ENCODE measurements at places on chromosomes 3 and 15. TPM values are rescaled to one million over a fixed set of nuclear protein-coding genes. Genes with fewer than 3 reads are reported as not detected.

The PLEKHO2 gene
- total RNA-seq = 2.0 TPM

The PAQR9 gene
- not detected for total RNA-seq

GRCh38 chr3:33875680-33876079, 77.2 kb downstream of the PDCD6IP start:
- H3K27me3 ChIP-seq = no peaks in the 10 kb centered on the region
- H3K4me1 ChIP-seq = peaks cover 3% of the 10 kb centered on the region
- DNase-seq = no peak
- no peaks in the 10 kb centered on the region for H3K36me3 ChIP-seq

DNA sequence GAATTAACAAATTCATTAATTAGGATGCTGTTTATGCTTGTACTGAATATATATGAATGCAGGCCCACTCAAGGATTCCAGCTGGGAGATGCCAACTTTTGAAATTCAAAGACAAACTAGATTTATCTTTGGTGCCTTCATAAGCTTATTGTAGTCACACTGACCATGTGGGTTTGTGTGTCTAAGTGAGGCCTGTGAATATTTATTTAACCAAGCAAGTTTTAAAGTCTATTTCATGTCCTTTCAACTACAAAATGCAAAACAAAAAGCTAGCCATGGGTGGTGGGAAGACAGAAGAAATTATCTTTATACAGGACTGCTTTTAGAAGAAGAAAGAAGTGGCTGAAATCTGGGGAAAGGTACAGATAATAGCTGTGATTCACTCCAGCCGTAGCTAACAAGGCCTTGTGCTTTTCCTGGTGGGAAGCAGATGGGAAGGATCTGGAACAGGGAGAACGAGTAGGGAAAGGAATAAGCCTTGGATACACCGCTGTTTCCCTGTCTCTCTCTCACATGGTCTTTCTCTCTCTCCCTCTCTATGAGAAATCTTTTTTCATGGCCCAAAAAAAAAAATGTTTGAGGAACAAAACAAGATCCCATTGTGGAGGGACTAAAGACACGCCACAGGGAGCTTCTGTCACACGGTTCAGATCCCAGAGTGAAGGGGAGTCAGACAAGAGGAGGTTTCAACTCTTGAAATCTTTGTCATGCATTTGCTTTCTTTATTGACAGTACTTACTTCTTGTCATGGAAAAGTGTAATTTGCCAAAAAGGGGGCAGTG, 225.5 kb downstream of the RORA start:
- no peaks in the 10 kb centered on the region for H3K36me3 ChIP-seq
- H3K4me3 ChIP-seq = no peak overlapping the region
- DNase-seq = no peak
- H3K4me1 ChIP-seq = peaks cover 3% of the 10 kb centered on the region

DNA sequence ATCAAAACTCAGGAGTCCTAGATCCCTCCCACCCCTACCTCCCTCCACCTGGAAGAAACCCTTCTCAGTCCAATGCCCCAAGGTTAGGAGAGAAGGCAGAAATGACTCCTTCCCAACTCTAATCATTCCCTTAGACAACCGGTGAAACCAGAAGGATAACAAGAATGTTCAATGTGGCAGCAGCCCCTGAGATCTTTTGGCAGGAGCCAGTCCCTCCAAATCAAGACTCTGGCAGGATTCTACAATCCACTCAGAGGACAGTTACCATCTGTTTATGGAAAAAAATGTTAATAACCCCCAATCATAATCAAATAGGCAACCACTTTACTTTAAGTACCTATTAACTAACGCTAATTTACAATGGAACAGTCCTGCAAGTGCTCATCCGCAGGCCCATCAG, 136.5 kb downstream of the NTRK3 start:
- no peaks in the 10 kb centered on the region for H3K27me3 ChIP-seq
- no peaks in the 10 kb centered on the region for H3K4me1 ChIP-seq
- H3K4me3 ChIP-seq = no peak overlapping the region
- DNase-seq = no peak

DNA sequence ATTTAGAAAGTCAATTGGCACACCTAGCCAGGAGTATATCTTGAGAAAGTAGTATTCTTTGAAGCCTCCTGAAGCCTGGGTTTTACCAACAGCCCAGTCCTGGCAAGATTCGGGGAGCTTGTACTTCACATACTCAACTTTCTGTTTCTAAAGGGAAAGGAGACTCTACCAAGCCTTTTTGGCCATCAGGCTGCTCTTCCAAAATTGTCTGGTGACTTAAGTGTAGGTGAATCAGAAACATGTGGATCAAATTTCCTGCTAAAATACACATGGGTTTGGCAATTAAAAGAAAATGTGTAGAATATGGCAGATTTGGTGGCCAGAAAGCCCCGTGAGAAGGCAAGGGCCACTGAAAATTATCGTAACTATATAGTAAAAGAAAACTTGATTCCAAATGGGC, 15.9 kb upstream of the GREM1 start:
- H3K27me3 ChIP-seq = no peaks in the 10 kb centered on the region
- no peaks in the 10 kb centered on the region for H3K36me3 ChIP-seq
- H3K27ac ChIP-seq = no peak overlapping the region
- no peak overlapping the region for H3K4me3 ChIP-seq

The MCTP2 gene
- total RNA-seq = 2.0 TPM

DNA sequence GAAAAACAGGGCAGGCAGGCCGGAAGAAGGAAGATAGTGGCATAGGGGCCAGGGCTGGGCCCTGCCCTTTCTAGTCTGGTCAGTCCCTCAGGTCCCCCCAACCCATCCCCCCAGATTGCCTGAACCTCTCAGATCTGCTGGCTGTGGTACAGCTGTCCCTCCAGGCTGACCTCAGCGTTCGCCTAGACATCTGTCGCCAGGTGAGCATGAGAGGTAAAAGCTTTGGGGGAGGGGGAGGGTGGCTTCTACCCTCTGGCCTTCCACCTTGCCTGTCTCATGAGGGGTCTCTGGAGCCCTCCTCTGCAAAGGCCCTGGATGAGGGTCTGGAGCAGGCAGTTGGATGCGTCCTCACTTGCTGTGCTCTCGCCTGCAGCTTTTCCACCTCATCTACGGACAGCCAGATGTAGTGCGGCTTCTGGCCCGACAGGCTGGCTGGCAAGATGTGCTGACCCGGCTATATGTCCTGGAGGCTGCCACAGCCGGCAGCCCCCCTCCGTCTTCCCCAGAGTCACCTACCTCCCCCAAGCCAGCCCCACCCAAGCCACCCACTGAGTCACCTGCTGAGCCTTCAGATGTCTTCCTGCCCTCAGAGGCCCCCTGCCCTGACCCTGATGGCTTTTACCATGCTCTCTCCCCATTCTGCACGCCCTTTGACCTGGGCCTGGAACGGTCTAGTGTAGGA, 20.2 kb downstream of the NBEAL2 start:
- H3K36me3 ChIP-seq = peaks cover 32% of the 10 kb centered on the region
- no peak for DNase-seq
- no peak overlapping the region for H3K27ac ChIP-seq
- H3K4me3 ChIP-seq = no peak overlapping the region
- no peaks in the 10 kb centered on the region for H3K4me1 ChIP-seq

The CCDC33 gene
- not detected for total RNA-seq

DNA sequence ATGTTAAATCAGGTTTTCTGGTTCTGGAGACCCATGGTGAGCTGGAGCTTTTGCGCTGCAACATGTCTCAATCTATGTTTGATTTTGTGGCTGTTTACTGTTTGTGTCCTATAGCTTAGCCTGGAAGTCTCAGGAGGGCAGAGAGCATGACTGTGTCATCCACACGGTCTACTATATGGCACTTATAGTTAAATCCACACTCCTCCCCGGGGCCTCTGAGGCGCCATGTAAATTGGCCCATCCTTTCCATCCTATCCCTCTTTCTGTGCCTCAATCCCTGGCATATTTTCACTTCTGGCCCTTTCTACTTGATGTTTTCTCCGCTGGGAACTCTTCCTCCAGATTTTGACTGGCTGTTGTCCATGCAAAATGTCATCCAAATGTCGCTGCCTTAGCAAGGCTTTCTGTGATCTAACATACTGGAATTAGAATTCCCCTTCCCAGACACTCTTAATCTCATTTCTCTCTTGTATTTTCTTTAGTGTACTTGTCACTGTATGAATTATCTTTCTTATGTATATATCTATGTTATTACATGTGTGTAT, 560.8 kb upstream of the RGMA start:
- H3K4me3 ChIP-seq = no peak overlapping the region
- no peaks in the 10 kb centered on the region for H3K27me3 ChIP-seq
- no peaks in the 10 kb centered on the region for H3K4me1 ChIP-seq
- H3K36me3 ChIP-seq = no peaks in the 10 kb centered on the region

DNA sequence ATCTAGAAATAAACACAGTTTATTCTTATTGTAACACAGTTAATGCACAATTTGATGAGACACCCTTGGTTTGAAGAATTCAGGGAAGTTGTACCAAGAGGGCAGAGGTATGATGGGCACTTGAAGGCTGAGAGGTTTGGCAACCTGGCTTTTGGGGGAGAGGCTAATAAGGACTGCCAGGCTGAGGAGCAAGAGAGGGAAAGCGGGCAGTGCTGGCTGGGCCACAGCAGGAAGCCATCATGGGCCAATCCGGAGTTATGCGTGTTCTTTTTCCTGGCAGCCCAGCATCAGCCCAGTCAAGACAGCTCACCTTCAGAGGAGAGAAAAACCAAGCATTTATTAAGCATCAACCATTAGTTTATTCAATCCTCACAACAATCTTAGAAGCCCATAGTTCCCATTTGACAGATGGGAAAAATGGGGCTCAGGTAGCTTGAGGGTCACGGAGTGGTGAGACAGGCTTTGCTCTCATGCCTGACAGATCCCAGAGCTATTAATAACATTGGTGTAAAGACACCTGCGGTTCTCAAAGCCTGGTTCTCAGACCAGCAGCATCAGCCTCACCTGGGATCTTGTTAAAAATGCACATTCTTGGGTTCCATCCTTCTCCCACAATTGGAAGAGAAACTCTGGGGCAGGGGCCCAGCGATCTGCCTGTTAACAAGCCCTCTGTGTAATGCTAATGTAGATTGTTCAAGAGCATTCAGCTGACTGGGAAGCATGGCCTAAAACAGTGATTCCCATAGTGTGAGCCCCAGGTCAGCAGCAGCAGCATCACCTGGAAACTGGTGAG, 183.7 kb downstream of the NTRK3 start:
- no peak overlapping the region for H3K27ac ChIP-seq
- no peaks in the 10 kb centered on the region for H3K36me3 ChIP-seq
- H3K27me3 ChIP-seq = no peaks in the 10 kb centered on the region
- H3K4me3 ChIP-seq = no peak overlapping the region
- no peak for DNase-seq

DNA sequence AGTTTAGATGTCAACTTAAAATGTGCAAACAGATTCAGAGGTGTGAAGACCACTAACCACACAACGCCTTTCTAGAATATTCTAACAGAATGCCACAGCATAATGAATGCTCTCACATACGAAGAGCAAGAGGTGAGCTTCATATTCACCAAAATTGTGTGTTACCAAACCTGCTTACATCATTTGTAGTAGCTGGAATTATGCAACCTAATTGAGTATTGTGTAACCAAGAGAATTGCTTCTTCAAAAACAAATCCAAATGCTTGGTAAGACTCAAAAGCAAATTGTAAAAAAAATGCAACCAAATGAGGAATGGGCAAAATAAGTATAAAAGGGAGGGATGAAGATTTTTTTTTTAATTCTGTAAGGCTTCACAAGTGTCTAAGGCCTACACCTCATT, 160.7 kb downstream of the TAFA4 start:
- H3K4me1 ChIP-seq = no peaks in the 10 kb centered on the region
- H3K36me3 ChIP-seq = no peaks in the 10 kb centered on the region
- no peaks in the 10 kb centered on the region for H3K27me3 ChIP-seq
- no peak overlapping the region for H3K4me3 ChIP-seq
- no peak for DNase-seq

The IL12A gene
- not detected for total RNA-seq

DNA sequence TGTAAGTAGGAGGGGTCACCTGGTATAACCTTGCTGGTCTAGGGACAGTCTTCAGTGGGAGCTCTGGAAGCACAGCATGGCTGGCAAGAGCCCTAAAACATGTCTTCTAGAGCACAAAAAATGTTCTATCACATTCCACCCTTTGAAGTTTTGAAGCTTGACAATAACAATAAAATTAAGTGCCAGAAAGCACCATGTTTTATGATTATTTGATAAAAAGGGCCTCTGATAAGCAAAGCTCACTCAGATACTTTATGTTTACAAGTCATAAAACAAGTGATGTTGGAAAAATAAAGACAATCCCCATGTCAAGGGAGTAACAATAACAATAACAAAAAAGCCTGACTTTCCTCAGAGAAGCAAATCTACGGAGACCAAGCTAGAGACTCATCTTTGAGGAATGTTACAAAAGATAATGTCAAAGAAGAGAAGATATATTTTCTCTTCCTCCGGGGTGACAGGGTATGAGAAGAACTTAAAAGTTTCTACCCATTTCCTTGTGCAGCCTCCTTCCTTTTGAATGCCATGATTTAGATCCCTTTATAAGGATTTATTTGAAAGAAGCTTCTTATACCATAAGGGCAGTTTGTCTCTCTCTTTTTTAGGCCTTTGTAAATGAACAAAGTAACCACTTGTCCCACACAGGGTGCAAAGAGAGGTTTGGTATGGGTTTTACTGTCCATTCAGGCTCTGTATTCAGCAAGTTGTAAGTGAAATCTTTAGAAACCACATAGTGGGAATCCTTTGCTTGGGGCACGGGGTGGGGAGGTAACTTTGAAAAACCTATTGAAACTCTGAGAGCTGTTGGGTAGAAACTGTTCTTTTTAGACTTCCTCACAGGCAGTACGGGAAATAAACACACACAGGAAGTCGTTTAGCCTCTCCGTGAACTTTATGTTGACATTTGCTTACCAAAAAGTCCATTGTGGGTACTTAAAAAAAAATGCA, 109.6 kb upstream of the RBMS3 start:
- no peak overlapping the region for H3K4me3 ChIP-seq
- H3K27ac ChIP-seq = peak overlapping the region; percentile 55
- no peaks in the 10 kb centered on the region for H3K27me3 ChIP-seq

The CNTN3 gene
- total RNA-seq = 0.49 TPM

DNA sequence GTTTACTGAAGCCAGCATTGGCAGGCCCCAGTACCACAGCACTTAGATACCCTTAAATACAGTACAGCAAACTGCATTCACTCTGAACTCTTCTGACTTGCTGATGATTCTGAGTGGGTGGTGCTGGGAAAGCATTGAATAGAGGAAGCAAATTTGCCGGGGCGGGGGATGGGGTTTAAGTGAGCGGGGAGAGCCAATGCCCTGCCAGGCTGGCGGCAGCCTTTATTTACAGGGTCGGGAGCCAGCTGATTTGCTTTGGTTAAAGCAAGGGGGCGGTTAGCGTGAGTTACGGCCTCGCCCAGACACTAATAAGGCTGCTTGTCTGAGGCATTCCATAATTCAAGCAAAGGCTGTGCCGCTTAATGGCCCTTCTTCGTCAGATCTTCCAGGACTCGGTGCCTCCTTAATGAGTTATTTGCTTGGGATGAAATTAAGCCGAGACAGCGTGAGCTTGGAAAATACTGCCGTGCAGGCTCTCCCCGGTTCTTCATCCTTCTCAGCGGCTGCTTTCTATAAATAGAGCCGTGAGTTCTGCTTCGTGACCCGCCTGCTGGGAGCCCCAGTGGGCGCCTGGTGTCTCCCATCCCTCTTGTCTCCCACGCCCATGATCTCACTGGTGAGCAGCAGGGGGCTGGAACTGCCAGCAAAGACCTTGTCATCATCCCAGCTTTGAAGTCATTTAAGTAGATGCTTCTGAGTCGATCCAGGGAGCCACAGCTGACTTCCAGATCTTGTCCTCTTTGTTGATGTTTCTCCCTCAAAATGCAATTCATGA, 25.8 kb downstream of the SPSB4 start:
- DNase-seq = no peak
- peak overlapping the region; percentile 1 for H3K4me3 ChIP-seq

Data from gastrocnemius medialis (tissue), 4 donors.